Jurkat, Clone E6-1 (cell line): ENCODE measurements at places on chromosomes 12 and 14.

DNA sequence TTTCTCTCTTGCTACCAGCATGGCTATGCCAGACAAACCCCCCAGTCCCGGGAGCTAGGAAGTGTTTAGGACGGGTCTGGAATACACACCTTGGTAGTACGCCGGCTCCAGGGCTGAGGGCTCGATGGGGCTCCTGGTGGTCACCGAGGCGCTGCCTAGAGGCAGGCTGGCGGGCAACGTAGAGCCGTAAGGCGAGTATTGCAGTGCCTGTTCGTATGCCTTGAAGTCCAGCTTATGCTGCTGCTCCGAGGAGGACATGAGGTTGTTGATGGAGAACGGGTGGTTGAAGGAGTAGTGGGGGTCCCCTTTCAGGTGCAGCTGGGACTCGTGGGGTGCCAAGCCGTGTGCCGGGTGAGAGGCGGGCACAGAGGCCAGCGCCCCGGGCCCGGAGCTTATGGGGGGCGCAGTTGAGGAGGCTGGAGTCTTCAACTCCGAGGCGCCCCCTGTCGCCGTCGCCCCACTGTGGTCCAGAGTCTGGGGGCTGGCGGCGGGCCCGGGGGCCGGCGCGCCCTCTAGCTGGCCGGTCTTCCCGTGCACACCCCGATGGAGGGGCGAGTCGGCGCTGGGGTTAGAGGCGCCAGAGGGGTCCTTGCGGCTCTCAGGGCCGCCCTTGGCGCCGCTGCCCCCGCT is 3.6 kb downstream of the FOXA1 start:
- no peak for DNase-seq

DNA sequence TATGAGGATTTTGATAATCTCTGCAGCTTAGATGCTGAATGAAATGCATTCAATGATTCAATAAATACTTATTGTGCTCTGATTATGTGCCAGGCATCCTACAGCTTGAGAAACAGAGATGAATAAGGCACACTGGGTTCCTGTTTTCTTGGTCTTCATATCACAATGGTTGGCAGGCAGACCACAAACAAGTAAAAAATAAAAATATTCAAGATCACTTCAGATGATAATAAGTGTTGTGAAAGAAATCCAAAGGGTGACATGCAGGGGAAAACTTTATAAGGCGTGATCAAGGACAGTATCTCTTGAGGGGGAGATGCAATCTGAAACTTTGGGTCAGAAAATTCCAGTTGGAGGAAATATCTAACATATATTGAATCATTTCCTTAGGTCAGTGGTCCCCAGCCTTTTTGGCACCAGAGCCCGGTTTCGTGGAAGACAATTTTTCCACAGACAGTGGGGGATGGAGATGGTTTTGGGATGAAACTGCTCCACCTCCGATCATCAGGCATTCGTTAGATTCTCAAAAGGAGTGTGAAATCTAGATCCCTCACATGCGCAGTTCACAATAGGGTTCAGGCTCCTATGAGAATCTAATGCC is 73.7 kb upstream of the RAP1B start:
- DNase-seq = no peak

DNA sequence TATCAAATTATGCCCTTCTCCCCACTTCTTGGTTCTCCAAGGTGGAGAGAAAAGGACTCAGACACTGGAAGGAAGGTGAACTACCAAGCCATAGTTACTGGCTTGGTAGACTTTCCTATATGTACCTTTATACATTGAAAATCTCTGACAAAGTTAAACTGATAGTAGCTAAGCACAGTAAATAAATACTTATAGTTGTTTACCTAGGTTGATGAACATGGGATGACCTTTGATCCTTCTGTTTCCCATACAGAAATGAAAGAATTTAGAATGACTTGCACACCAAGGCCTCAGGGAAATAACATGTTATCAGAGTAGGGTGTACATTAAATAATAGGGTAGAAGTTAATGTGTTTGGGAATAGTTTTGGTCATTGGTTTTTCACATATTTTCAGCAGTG is 6.7 kb downstream of the ARHGAP5 start:
- DNase-seq = no peak

DNA sequence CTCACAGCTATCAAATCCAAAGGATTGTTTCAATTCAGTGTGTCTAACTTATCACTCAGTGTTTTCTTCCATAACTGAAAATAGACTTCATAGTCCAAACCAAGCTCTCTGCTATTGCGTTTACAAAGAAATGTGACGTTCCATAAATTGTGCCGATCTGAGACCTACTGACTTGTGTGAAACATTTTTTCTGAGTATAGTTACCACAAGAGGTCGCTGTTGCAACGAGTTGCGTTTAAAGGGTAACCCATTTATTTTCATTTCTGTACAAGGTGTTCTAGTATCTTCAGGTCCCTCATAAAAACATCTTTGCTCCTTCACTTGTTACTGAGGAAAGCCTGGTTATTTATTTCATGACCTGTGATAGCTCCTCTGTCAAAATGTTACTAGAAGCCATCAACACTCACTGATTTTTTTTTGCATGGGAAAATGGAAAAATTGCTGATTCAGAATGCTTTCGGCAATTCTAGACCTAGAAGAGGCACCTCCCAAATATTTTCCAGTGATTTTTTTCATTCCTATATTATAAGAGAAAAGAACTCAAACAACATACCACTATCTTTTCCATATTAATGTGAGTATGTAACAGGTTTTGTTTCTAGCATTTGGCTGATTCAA is 60.9 kb upstream of the OR4E1 start:
- peak; percentile 67 for DNase-seq

DNA sequence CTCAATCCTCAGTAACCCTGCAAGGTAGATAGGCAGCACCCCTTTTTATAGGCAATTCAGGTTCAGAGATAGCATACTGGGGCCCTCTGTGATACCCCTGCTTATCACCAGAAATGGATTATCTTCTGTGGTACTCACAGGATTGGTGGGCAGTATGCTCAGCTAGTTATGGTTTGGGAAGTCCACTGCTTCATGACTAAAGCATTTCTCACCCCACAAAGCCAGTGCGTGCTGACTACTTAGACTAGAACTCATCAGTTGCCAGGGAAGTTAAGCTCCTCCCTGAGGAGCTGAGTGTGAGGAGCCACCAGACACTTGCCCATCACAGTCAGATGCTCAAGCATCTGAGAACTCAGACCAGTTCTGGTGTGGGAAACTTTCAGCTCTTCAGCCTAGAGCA is 76.3 kb downstream of the SCAF11 start:
- DNase-seq = no peak

- no peak for DNase-seq
Observed at GRCh38 chr12:56213878-56214277, 7.8 kb downstream of the RNF41 start.

DNA sequence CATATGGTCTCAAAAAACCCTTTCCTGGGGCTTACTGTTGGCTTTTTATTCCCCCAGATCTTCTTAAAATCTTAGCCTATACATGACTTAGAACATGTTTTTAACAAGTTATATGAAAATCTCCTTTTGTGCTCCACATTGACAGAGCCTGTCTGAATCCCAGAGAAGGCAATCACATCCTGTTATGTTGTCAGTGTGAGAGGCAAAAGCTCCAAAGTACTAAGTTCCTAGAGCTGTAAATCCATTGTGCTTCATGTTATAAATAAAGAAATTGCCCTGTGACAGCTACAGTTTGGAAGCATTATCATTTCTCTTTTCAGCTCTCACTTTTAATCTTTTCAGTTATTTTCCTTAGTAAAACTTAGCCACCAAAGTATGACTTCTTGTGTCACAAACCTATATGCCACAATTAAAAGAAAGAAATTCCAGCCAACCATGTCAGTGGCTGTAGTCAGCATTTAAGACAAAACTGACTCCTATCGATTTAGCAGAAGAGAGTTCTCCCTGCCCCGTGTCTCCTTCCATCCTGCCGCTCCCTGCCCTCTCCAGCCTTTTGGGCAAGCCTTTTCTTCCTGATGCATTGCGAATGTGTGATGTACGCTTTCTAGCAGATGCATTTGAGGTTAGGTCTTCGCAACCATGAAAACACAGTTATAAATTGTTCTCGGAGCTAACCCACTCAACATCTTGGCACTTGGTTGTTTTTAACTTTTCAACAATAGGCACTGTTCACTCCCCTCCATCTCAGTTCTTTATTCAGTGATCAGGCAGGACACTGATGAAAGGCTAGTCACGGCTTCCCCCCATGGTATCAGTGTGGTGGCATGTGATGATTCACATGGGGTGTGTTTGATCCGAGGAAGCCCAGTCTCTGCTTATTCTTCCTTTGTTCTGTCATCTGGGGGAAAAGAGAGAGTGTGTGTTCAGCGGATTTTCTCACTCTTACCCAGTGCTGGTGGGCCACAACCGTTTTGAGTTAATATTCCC is 143.5 kb downstream of the SSPN start:
- no peak for DNase-seq

DNA sequence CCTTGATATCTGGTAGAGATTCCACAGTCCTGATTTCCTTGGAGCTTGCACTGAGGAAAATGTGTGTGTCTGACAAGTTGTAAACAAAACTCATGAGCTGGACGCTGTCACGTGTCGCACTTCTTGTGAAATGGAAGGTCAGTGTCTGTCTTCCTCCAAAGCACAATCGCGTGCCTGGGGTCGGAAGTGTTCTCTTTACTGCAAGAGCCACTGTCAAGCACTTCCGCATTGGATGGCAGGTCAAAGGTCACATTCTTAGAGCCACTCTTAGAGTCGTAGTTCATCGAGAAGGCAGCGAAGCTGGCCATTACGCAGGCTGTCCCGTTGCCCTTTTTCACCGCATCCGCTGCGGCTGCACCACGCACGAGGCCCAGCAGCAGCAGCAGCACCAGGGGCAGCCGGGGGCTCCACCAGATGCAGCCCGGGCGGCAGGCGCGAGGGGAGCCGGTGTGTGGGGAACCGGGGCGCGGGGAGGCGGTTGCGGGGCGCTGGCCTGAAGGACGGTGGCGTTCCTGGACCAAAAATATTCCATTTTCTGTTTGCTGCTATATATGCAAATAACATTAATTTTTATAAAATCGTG is 45.0 kb downstream of the LRTM2 start:
- DNase-seq = no peak

GRCh38 chr12:114852976-114853529 is 169.1 kb upstream of the TBX3 start:
- DNase-seq = no peak

DNA sequence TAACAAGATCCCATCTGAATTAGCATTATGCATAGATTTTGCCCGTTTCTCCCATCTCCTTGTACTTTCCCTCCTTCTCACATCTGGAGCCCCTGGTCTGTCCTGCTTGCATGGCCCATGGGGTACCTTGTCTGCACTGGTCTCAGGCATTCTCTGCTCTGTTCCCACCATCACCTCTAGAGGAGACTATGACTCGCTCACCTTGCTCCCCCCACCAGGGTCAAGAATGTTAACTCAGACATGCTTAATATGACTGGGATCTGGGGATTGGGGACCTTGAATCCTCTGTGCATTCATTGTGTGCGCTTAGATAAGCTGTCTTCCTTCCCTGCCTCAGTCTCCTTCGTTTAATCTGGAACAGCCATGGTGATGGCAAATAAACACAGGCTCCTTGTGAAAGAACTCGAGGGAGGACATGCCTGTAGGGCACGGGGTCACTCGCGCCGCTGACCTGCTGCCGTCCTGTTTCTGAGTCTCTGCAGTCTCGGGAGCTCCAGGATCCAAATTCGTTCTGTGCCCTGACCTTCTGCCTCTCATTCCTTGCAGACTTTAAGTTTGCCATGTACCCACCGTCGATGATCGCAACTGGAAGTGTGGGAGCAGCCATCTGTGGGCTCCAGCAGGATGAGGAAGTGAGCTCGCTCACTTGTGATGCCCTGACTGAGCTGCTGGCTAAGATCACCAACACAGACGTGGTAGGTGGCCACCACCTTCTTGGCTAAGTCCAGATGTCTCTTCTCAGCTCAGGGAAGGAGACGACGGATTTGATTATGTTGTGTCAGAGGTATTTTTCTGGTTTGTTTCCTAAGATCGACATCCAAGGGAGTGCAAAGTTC is 15.0 kb downstream of the CCND2 start:
- DNase-seq = no peak

GRCh38 chr14:38255673-38256532 is at the start of gene CLEC14A:
Gene CLEC14A, minus strand, starts transcription at chr14:38256093. Its CDS starts 71 bp downstream, at chr14:38256022.
- no peak for DNase-seq

GRCh38 chr12:118850244-118850825 is 131.0 kb upstream of the SRRM4 start:
- peak; percentile 26 for DNase-seq

DNA sequence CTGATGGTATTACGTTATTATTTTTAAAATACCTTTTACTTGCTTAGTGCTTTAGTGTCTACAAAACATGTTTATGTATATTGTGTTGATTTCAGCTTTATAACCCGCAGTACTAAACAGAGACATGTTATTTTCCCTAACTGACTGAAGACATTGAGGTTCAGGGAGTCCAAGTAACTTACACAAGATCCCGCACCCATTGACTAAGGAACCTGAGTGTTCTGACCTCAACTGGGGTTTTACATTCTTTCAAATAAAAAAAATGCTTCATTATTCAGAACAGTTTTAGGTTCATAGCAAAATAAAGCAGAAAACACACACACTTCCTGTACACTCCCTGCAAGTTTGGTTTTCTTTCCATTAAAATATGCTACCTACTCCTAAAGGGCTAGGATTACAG is 60.4 kb upstream of the METAP2 start:
- no peak for DNase-seq

GRCh38 chr12:122852336-122853275 is 17.3 kb downstream of the HIP1R start:
- DNase-seq = no peak

- no peak for DNase-seq
Observed at GRCh38 chr12:26031827-26032226, 73.3 kb downstream of the RASSF8 start.

DNA sequence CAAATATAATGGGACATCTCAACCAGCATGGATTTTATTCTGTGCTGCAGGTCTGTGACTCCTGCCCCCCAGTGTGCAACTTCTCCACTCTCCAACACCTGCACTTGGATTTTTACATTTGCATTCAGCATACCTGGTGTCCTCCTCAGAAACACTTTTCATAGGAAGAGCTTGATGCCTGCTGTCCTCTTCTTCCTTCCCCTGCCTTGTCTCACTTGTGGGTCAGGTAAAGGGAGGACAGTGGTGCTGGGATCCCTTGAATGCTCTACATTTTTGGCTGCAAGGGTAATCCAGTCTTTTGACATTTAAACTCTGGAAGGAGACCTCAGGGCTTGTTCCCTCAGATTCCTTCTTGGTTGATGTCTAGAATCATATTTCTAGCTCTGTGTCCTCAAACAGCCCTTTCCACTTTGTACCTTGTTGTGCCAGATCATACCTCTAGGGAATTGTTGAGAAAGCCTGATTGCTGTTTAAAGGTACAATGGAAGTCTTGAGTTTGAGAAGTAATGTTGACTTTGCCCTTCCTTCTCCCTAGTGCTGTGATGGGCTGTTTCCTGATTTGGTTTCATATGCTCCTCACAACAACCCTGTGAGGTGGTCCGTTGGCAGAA is 12.6 kb downstream of the UBE3B start:
- DNase-seq = no peak

GRCh38 chr14:102085948-102086708 is 716 bp downstream of the HSP90AA1 start:
- no peak for DNase-seq

- no peak for DNase-seq
Observed at GRCh38 chr14:97253756-97254155, 456.6 kb downstream of the VRK1 start.
